Endothelial cell (in vitro differentiated cells): ENCODE measurements at places on chromosomes 13 and 19. TPM values are rescaled to one million over a fixed set of nuclear protein-coding genes. Genes with fewer than 3 reads are reported as not detected.

- H3K4me1 ChIP-seq: no peaks in the 10 kb centered on the region
- H3K36me3 ChIP-seq: no peaks in the 10 kb centered on the region
- no peak overlapping the region for H3K4me3 ChIP-seq
- no peak for DNase-seq
- H3K27ac ChIP-seq: no peak overlapping the region
Observed at GRCh38 chr13:91664039-91664438, 265.6 kb downstream of the GPC5 start.

The RASGRP4 gene
- total RNA-seq: 8.1 TPM

The ZNF433 gene
- 0.21 TPM for total RNA-seq

GRCh38 chr13:110374431-110375370 lies 67.6 kb downstream of the COL4A2 start:
- peaks cover 55% of the 10 kb centered on the region for H3K4me1 ChIP-seq
- H3K27ac ChIP-seq: no peak overlapping the region
- peaks cover 7% of the 10 kb centered on the region for H3K27me3 ChIP-seq
- no peak for DNase-seq
- H3K4me3 ChIP-seq: no peak overlapping the region

- peaks cover 22% of the 10 kb centered on the region for H3K36me3 ChIP-seq
- no peak for DNase-seq
- H3K4me3 ChIP-seq: no peak overlapping the region
- H3K4me1 ChIP-seq: peaks cover 57% of the 10 kb centered on the region
- H3K27ac ChIP-seq: peak overlapping the region; percentile 52
Observed at GRCh38 chr19:15299568-15300409, 32.5 kb downstream of the BRD4 start.

GRCh38 chr19:6358003-6358402 lies 3.3 kb upstream of the CLPP start:
- H3K4me1 ChIP-seq: peaks cover 9% of the 10 kb centered on the region
- no peak overlapping the region for H3K4me3 ChIP-seq
- no peaks in the 10 kb centered on the region for H3K36me3 ChIP-seq
- H3K27ac ChIP-seq: no peak overlapping the region
- H3K27me3 ChIP-seq: peaks cover 6% of the 10 kb centered on the region
- DNase-seq: no peak
